H4 (cell line): ENCODE measurements at places on chromosomes 3 and 15.

DNA sequence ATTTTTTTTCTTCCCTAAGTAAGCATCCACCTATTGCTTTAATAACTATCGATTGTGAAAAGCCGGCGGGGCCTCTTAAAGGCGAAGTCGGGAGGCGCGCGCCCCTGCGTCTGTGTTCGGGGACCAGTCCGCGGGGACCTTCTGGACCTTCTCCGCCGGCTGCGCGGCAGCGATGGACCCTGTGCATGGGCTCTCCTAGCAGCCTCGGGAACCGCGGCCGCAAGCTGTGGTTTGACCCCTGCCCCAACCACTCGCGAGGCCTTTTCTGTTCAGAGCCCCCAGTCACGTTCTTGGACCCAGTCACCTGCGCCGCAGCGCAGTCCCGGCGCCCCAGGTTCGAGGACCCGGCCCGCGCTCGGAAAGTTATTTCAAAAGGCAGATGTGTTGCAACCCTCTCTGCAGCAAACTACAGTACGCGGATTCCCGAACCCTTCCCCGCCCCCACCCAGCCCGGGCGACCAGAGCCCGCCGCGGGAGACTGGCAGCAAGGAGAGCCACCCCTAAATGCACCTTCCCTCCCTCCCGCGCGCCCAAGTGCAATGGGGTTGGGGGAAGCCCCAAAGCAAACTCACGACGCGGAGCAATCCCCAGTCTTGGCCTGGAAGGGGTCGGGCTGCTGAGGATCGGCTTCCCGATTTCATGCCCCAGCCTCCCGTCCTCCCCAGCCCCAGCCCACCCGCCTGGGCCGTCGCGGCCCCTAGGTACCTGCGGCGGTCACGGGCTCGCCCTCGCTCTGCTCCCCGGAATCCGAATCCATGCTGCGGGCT lies 684 bp downstream of the TNFAIP8L3 start:
- no peak for DNase-seq

DNA sequence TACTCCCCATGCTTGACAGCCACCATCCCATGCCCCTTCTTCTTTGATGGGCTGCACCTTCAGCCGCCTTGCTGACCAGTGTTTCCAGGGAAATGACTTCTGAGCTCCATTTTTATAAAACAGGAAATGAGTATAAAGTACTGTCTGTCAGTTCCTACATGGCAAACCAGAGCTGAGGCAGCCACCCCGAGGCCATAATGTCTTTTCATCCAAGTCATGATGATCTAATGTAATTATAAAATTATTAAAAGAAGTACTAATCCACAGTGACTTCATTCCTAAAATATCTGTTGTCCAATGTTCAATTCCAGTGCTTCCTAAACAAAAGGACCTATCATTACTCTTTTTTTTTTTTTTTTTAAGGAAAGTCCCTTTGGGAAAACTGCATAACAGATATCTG lies 75.2 kb upstream of the HERC1 start:
- no peak for DNase-seq

GRCh38 chr3:128549283-128550112 lies 56.5 kb upstream of the GATA2 start:
- peak; percentile 95 for DNase-seq

- no peak for DNase-seq
These were observed 84.0 kb downstream of the DUT start for GRCh38 chr15:48415036-48415886.

DNA sequence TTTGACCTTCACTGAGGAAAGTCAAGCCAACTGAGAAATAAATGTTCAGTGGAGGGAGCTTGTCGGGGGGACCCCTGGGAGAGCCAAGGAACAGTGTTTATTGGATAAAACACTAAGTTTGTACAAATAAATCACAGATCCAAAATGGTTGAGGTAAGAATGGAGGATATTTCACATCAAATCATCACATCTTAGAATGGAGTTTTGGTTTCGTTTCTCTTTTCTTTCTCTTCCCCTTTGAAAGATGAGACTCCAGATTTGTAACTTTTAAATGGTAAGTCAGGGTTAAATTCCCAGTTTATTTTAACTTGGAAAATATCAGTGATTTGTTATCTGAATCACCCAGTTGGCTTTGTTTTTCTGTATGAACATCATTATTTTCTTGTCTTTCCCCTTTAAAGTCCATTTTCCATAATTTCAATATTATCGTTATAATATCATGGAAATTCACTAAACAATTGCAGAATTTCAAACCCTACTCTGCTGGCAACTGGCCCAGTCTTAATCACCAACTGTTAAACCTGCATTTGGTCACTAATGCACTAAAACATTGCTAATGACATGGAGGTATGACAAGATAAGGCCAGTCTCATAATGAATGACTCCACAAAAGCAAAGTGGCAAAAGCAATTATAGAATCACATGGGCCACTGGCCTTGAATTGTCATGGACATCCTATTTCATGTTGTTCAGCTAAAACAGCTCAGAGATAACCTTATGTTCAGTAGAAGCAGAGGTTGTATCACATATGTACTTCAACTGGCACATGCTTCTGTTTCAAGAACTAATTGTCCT lies 295.1 kb downstream of the SHOX2 start:
- no peak for DNase-seq

DNA sequence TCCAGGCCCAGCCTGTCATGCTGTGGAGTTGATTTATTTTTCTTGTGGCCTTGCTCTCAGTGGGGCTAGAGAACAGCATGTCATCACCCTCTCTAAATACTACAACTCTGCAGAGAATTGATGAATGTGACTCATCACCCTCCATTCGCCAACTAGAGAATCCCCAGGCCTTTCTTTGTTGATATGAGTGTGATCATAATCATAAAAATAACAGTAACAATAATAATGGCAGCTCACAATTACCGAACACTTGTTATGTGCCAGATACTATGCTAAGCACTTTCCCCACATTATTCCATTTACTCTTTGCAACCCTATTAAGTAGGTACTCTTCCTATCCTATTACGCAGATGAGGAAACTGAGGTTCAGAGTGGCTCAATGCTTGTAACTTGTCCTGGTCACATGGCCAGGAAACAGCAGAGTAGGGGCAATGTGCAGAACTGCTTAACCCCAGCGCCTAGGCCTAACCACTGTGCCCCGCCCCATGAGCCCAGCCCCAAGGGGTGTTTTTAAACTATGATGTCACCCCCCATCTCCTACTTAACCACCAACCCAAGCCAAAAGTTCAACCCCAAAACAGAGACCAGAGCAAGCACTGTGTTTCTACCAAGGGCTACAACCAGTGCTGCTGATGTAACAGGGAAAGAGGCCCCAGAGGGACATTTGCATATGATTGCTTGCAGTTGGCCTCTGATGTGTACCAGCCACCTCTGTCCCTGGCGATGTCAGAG lies 104.5 kb downstream of the ADCY5 start:
- no peak for DNase-seq

- no peak for DNase-seq
These were observed 20.1 kb downstream of the EID1 start for GRCh38 chr15:48898032-48898431.

DNA sequence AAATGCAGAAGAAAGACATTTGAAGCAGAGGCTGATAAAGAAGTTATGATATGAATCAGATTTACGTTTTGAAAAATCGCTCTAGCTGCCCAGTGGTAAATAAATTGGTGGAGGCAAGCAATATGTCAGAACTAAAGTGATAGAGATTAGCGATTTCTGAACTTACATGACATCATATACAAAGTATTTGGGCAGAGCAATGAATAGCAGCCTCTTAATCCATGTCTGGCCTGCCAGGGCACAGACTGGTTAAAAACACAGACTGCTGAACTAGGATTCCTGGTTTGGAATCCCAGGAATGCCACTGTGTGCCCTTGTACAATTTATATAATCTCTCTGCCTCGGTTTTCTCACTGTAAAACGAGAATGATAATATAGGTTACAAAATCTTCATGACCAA lies 243.1 kb upstream of the SETMAR start:
- peak; percentile 30 for DNase-seq

DNA sequence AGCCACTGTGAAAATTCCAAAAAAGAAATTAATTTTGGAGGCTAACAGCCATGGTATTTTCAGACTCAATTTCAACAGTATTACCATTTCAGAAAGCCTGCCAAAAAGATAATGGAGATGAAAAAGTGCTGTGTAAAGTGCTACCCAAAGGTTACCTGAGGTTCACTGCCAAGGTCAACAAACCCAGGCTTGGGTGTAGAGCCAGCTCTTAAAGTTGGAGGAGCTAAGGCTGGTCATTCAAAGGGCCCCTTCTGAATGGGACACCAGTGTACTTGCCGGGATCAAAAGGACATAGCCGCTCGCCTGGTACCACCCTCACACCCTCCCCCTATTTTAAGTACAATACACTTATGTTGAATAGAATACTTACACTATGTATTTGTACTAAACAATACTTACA lies 64.5 kb downstream of the ETV5 start:
- DNase-seq: no peak

- no peak for DNase-seq
These were observed 20.7 kb upstream of the SLC28A1 start for GRCh38 chr15:84863565-84864443.

DNA sequence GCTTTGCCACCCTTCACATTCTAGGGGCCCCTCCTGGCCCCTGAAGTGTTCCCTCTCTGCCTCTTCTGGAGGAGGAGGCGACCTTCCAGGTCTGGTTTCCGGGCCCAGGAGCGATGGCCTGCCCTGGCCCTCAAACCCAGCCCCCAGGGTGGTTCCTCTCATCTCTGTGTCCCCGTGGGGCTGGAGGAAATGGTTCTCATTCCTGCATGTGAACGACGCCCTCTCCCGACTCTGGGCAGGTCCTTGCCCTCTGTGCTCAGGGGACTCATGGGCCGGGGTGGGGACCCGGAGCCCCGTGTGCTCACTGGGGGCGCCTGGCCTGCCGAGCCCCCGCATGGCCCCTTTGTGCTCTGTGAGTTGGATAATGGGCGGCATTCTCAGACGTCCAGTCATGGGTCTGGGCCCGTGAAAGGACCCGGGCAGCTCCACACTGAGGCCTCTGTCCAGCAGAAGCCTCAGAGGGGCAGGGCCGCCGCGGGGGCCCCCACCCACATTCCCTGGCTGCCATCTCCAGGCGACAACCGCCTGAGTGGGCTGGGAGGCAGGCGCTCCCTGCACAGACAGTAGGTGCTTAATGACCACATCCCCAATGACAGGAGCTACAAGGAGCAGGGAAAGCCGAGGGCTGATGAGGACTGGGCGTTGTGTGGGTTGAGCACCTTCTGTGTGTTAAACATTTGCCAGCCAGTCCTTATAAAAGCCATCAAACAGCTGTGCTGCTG lies 5.5 kb upstream of the PLXND1 start:
- no peak for DNase-seq

- DNase-seq: no peak
These were observed 259.0 kb downstream of the MEX3B start for GRCh38 chr15:81786776-81787175.

- DNase-seq: no peak
These were observed 2.5 kb downstream of the FEM1B start for GRCh38 chr15:68279779-68280753.

DNA sequence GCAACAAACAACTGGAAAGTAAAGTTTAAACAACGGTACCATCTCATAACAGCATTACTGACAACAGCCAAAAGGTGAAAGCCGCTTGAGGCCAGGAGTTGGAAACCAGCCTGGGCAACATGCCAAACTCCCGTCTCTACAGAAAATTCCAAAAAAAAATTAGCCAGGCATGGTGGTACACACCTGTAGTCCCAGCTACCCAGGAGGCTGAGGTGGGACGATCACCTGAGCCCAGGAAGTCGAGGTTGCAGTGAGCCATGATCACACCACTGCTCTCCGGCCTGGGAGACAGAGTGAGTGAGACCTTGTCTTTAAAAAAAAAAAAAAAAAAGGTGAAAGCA lies 4.4 kb downstream of the TNK2 start:
- DNase-seq: no peak

- DNase-seq: no peak
These were observed 302.8 kb upstream of the MDFIC2 start for GRCh38 chr3:70615286-70615685.
